BE2C (cell line): ENCODE measurements at places on chromosomes 6 and 20.

DNA sequence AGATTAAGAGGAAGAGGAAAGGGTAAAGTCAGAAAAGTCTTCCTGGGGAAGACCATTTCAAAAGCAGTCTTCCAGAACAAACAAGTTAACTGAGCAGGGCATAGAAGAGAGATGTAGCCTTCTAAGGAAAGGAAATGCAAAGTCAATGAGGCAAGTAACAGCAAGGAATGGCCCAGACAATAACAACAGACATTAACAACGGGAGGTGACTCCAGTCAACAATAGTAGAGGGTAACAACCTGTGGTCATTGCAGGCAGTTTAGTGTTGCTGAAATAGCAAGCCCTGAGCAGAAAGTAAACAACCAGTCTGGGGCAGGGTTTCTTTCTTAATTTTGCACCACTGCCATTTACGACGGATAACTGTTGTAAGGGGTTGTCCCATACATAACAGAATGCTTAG is 2.1 kb downstream of the MDN1 start:
- no peak for DNase-seq

DNA sequence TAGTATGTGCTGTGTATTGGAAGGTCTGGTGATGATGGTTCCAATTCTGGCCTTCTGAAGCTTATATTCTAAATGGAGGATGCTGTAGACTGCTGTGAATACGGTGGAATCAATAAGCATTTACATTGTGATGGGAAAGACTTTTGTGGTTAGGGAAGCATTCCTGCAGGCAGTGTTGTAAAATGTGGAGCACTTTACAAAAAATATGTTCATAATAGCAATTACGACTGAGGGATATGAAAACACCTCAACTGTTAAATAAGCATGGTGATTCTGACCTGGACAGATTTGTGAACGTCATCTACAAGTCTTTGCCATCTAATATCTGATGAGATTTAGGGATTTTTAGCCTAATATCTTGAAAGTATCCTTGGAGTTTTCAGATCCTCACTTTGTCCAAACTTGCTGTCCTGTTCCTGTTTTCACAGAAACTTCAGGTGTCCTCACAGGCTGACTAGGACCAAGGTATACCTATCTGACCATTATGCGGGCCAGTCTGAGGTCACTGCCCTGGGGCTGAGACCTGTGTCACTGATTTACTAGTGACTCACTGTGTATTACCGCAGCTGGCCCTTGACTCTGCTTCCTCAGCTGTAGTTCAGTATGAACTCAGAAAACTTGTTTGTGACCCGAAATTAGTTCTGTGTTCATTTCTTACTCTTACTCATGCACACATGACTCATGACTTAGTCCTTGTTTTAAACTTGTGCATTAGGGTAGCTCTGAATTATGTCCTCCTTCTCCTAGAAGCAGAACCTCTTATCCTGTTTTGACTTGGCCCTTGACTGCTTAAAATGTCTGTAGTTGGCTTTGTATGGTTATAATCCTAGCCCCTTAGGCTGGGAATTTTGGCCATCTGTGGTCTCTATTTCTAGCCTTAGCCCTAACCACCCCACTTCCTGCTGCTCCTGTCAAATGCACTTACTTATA is 343.0 kb downstream of the CDKAL1 start:
- DNase-seq = no peak

GRCh38 chr20:35575958-35576357 is 34.1 kb downstream of the ERGIC3 start:
- no peak for DNase-seq

DNA sequence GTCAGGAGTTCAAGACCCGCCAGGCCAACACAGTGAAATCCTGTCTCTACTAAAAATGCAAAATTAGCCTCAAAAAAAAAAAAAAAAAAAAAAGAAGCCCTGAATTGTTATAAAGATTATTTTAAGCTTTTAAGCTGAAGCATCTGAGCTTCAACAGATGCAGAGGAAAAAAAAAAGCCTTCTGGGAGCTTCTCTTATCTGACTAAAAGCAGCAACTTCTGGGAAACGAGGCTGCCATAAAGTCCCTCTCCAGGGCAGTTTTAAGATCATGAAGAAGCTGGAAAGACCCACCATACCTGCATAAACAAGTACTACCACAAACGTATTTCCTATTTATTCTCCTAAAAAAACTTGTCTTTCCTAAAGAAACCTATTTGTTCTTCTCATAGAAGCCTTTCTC is 3.6 kb downstream of the SERINC3 start:
- no peak for DNase-seq
